Activated naive CD4-positive, alpha-beta T cell treated with anti-CD3 and anti-CD28 coated beads, Interleukin-2, amount 10 ng/mL, durations not matched to agents 7 days and 5 days (primary cell): ENCODE measurements at places on chromosomes 2 and 18.

GRCh38 chr2:228227466-228227865 is 46.0 kb upstream of the SPHKAP start:
- no peak for DNase-seq

GRCh38 chr2:83081826-83082690 is 1377.0 kb downstream of the SUCLG1 start:
- DNase-seq: no peak

DNA sequence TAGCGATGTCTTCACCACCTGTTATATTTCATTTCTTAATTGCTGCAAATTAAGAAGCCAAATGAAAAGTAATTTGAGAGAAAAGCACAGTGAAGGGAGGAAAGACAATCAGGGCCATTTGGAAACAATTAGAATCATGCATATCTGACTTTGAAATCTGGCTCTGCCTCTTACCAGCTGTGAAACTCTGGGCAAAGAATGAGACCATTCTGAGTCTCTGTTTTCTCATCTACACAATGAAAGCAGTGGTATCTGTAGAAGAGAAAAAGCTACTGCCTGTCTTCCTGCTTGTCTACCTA is 334.5 kb upstream of the CYRIA start:
- DNase-seq: no peak

DNA sequence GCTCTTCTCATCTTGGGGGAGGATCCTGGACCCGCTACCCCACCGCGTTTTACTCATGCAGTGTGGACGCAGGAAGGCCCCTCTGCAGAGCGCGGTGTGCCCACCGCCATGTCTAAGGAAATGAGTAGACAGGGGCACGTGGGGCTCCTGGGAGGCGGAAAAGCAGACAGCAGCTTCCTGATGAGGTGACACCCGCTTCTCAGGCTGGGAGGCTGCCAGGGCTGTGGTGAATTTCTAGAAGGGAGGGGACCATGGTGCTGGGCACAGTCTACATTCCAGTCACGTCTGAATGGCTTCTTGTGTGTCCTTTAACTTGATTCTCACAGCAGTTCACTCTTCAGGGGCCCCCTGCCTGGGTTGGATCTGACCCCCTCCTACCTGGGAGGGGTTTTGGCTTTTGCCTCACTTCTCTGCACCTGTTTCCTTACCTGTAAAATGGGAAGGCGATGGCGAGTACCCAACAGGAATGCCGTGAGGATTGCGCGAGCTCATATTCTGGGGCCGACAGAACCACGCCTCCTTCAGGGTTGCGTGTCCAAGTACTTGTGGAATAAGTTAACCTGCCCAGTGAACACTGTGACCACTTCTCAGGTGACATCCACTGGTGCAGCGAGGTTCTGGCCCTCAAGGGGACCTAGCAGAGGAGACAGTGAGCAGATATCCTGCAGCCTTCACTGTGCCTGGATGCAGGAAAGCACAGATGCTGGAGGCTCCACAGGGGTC is 32.3 kb upstream of the MBP start:
- DNase-seq: no peak

GRCh38 chr2:146748046-146748445 is 1096.8 kb upstream of the ACVR2A start:
- no peak for DNase-seq

GRCh38 chr2:19408592-19408991 is 50.2 kb upstream of the OSR1 start:
- no peak for DNase-seq

GRCh38 chr18:79585395-79586370 is 93.9 kb upstream of the CTDP1 start:
- peak; percentile 11 for DNase-seq

GRCh38 chr2:69779258-69780001 is 37.5 kb downstream of the ANXA4 start:
- no peak for DNase-seq

GRCh38 chr2:229873123-229873581 is 48.7 kb downstream of the TRIP12 start:
- DNase-seq: no peak

DNA sequence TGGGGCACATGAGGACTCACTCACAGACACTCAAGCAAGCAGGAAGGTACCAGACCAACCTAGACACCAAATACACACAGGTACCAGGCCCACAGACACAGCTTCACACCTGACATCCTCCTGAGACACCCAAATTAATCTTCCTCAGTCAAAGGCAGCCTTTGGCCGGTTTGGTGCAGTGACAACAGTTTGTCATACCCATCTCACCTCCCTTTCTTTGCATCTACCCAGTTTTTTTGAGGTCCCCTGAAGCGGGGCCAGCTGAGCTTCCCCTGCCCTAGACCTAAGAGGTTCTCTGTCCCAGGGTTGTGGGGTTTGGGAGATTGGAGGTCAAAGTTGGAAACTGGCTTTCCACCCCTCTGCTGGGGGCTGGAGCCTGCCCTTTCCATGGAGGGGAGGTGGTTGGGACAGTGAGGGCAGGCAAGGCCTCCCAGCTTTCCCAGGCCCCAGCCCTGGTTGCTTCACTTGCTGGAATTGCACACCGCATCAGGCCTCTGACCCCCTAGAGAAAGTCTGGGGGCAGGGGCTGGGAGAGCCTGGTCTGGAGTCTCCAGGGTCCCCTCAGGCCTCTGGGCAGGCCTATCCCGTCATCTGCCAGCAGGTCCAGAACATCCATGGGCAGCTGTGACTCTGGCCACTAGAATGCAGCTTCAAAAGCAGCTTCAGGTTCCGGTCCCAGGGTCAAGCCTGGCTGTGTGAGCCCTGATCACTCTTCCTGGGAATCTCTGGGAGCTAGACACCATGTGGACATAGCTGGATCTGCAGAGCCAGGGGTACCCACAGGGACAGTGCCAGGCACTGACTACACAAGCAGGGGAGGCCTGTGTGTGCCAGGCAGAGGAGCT is 12.5 kb upstream of the TEX261 start:
- DNase-seq: no peak
